ENCODE measurements at places on chromosomes 2 and 18. TPM values are rescaled to one million over a fixed set of nuclear protein-coding genes. Genes with fewer than 3 reads are reported as not detected.

- DNase-seq: no peak
- no peak overlapping the region for H3K4me3 ChIP-seq
- no peaks in the 10 kb centered on the region for H3K4me1 ChIP-seq
Measured at GRCh38 chr18:39741755-39742466, 2176.3 kb upstream of the CELF4 start.

GRCh38 chr18:37207343-37207742, 358.3 kb downstream of the CELF4 start:
- no peak for DNase-seq
- no peak overlapping the region for H3K4me3 ChIP-seq
- H3K27ac ChIP-seq: no peak overlapping the region

DNA sequence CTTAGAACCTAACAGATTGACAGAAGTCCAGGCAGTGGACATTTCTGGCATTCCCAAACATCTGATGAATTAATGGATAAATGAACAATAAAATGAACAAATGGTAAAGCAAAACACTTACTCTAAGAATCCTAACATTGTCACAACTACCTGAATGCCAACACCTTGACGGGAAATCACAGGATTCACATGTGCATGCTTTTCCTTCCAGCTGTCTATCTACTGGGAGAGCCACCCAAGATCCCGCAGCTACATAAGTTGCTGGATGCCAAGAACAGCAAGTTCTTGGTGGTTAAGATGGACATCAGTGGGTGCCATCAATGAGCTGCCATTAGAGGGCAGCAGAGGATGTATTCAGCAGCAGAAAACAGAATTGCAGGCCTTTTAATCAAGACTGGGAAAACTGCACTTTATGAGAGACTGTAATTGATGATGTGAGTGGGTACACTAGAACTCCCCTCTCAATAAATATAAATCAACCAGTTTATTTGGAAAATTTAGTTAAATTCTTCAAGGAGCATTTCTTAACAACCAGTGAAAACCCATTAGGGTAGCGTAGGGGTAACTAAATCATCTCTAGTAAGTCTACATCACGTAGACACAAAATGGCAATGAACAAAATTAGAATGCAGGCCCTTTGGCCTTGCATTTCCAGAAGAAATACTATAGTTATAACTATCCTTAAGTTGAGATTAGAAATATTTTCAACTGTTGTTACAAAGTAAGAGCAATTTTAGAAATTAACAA, 45.6 kb downstream of the SESTD1 start:
- DNase-seq: peak; percentile 78
- H3K36me3 ChIP-seq: no peaks in the 10 kb centered on the region
- peak overlapping the region; percentile 23 for H3K27ac ChIP-seq
- no peaks in the 10 kb centered on the region for H3K4me1 ChIP-seq

DNA sequence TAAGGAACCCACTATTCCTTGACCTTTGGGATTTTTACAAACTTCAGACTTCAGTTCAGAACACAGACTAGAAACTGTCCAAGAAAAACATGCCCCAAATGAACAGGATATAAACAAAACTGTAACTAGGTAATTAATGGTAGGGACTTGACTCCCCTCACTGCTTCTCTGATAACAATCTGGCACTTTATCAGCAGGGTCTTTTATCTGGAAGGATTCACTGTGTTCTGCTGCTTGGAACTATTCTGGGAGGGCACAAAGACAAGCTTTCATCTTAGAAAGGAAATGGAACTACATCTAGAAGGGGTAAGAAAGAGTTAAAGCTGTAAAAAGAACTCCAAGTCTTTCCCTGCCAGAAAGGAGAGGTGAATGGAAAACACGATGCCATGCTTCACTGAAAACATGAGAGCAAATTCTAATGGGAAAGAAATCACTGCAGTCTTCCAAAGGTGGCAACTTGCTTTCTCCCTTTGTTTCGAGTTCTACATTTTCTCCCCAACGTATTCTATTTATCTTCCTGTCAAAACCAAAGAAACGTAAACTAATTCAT, 181.2 kb downstream of the THADA start:
- H3K27ac ChIP-seq: peak overlapping the region; percentile 53
- no peak for DNase-seq
- no peak overlapping the region for H3K4me3 ChIP-seq
- H3K27me3 ChIP-seq: no peaks in the 10 kb centered on the region

GRCh38 chr2:136909777-136910176, 144.4 kb downstream of the THSD7B start:
- no peaks in the 10 kb centered on the region for H3K27me3 ChIP-seq
- no peaks in the 10 kb centered on the region for H3K36me3 ChIP-seq
- H3K4me3 ChIP-seq: no peak overlapping the region
- H3K27ac ChIP-seq: no peak overlapping the region

DNA sequence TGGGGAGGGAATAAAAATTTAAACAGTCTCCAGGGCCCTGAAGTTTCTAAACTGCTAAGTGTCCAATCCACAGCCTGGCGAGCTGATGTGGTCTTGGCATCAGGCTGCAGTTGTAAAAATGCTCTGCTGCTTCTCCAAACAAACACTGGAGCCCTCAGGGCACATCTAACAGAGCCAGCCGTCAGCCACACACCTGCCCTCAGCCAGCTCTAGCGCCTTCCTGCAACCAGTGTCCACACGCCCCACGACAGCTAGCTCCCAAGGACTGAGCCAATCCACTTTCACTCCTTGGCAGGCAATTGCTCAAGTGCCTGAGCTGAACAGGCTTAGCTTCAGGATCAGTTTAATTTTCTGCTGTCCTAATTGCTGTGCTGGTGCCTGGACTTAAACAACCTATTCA, 446.4 kb upstream of the RAB12 start:
- H3K36me3 ChIP-seq: no peaks in the 10 kb centered on the region
- no peaks in the 10 kb centered on the region for H3K4me1 ChIP-seq
- no peak overlapping the region for H3K4me3 ChIP-seq
- H3K27ac ChIP-seq: no peak overlapping the region
- H3K27me3 ChIP-seq: no peaks in the 10 kb centered on the region

GRCh38 chr2:237574894-237575868, 8.8 kb downstream of the PRLH start:
- no peaks in the 10 kb centered on the region for H3K4me1 ChIP-seq
- DNase-seq: no peak
- H3K36me3 ChIP-seq: no peaks in the 10 kb centered on the region

DNA sequence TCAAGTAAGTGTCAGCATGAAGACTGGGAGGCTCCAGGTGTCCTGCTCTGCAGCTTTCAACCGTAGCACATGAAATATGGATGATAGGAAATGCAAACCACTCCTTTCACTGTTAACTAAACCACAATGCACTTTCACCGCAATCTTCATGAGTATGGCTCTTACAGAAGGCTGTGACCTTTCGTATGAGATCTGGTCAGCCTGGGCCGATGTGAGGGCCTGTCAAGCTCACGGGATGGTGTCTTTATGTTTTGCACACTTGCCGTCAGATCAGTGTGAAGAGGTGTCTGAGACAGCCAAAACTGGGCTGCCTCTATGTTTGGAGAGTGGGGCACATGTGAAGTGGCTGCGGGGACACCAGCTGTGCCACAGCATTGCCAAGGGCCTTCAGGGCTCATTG, 62.8 kb upstream of the AFF3 start:
- DNase-seq: no peak
- H3K36me3 ChIP-seq: no peaks in the 10 kb centered on the region
- H3K4me1 ChIP-seq: no peaks in the 10 kb centered on the region
- H3K27me3 ChIP-seq: no peaks in the 10 kb centered on the region

DNA sequence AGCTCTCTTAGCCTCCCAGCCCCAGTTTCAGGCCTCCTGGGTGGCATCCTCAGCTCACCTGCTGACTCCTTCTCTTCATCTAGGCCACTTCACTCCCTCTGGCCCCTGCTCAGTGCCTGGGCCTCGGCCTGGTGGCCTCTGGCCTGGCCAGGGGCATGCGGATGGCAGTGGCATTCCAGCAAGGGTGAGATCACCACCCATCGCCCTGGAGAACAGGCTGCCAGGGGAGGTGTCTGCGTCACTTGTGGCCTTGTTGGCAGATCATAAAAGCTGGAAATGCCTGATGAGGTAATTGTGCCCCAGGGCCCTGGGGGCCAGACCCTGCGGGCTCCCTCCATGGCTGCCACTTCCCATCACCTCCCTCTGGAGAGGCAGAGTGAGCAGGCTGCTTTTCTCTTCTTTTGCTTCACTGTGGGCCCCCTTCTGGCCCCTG, 72.5 kb upstream of the SMAD2 start:
- no peak overlapping the region for H3K4me3 ChIP-seq
- no peak for DNase-seq
- no peaks in the 10 kb centered on the region for H3K27me3 ChIP-seq
- H3K27ac ChIP-seq: no peak overlapping the region
- H3K36me3 ChIP-seq: no peaks in the 10 kb centered on the region

GRCh38 chr2:182852090-182852489, 14.3 kb downstream of the FRZB start:
- no peaks in the 10 kb centered on the region for H3K36me3 ChIP-seq
- H3K27me3 ChIP-seq: no peaks in the 10 kb centered on the region
- no peak for DNase-seq
- H3K27ac ChIP-seq: no peak overlapping the region
- no peaks in the 10 kb centered on the region for H3K4me1 ChIP-seq

DNA sequence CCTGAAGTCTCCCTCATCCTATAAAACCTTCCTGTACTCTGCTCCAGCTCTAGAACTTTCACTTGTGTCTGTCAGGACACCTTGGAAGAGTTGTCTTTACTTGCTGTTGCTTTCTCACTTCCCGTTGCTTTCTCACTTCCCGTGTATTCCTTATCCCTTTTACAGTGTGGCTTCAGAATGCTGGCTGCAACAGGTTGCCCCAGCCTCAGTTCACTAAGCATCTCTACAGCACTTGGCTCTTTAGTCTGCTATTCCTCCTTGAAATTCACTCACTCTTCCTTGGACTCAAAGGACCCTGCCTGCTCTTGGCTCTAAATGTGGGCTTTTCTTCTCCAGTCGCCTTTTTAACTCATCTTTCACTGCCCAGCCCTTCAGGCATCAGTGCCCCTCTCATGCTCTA, 162.5 kb upstream of the ALPP start:
- DNase-seq: no peak
- no peak overlapping the region for H3K4me3 ChIP-seq
- H3K4me1 ChIP-seq: no peaks in the 10 kb centered on the region

GRCh38 chr2:28981620-28982376, 700 bp downstream of the TOGARAM2 start:
- H3K4me3 ChIP-seq: no peak overlapping the region
- H3K27me3 ChIP-seq: no peaks in the 10 kb centered on the region
- no peak overlapping the region for H3K27ac ChIP-seq
- peaks cover 10% of the 10 kb centered on the region for H3K4me1 ChIP-seq
- no peaks in the 10 kb centered on the region for H3K36me3 ChIP-seq
- no peak for DNase-seq

- H3K36me3 ChIP-seq: no peaks in the 10 kb centered on the region
- no peaks in the 10 kb centered on the region for H3K27me3 ChIP-seq
- no peak overlapping the region for H3K4me3 ChIP-seq
- DNase-seq: no peak
- H3K4me1 ChIP-seq: no peaks in the 10 kb centered on the region
Measured at GRCh38 chr2:108074946-108075345, 88.6 kb downstream of the SLC5A7 start.

DNA sequence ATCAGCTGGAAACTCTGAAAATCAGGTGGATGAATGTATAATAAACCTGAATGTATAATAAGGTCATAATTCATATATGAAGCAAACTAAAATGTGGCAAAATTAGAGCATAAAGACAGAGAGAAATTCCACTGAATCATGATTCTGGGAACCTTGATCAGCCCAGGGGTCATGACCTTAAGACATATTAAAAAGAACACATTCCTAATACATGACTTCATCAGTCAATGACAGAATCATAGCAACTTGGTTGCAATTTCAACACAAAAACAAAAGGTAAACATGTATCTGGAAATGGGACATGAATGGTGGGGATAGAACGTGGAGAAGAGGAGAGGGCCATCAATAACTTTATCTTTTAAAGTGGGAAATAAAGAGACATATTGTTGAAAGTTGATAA, 17.6 kb downstream of the AFF3 start:
- no peak overlapping the region for H3K4me3 ChIP-seq
- H3K4me1 ChIP-seq: no peaks in the 10 kb centered on the region
- DNase-seq: no peak
- H3K27ac ChIP-seq: no peak overlapping the region
- no peaks in the 10 kb centered on the region for H3K27me3 ChIP-seq

DNA sequence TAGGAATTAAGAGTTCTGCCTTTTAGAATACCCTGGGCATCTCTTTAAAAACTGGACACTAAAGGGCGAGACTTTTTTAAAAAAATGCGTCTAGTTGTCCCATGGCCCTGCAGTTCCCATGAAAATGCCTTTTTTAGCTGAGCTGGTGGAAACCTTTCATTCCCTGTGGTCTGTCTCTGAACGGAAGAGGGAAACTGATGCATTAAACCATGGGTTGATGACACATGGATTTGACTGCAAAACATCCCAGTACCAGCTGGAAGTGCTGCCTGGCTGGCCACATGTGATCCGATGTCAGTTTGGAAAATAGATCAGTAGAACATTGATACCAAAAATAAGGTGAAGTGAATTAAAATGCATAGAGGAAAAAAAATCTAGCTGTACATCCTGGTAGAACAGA, 129.2 kb downstream of the MYO1B start:
- no peak overlapping the region for H3K27ac ChIP-seq
- DNase-seq: no peak
- no peaks in the 10 kb centered on the region for H3K27me3 ChIP-seq
- H3K4me3 ChIP-seq: no peak overlapping the region
- no peaks in the 10 kb centered on the region for H3K36me3 ChIP-seq
- peaks cover 6% of the 10 kb centered on the region for H3K4me1 ChIP-seq

- H3K4me3 ChIP-seq: no peak overlapping the region
- peak overlapping the region; percentile 71 for H3K27ac ChIP-seq
- no peaks in the 10 kb centered on the region for H3K36me3 ChIP-seq
- DNase-seq: no peak
Measured at GRCh38 chr2:96344011-96344410, 8.4 kb downstream of the NCAPH start.

- no peak for DNase-seq
- no peak overlapping the region for H3K27ac ChIP-seq
- H3K27me3 ChIP-seq: no peaks in the 10 kb centered on the region
Measured at GRCh38 chr2:25623361-25623760, 50.0 kb downstream of the DTNB start.

The NRP2 gene
- total RNA-seq: 175 TPM

The FLACC1 gene
- total RNA-seq: 1.3 TPM

The OTOS gene
- total RNA-seq: not detected

The B3GNT7 gene
- 2.6 TPM for total RNA-seq

The SPHKAP gene
- total RNA-seq: not detected

All from tibial nerve (tissue), 4 donors.